Naive thymus-derived CD8-positive, alpha-beta T cell (primary cell): ENCODE measurements at places on chromosomes 1 and 21.

DNA sequence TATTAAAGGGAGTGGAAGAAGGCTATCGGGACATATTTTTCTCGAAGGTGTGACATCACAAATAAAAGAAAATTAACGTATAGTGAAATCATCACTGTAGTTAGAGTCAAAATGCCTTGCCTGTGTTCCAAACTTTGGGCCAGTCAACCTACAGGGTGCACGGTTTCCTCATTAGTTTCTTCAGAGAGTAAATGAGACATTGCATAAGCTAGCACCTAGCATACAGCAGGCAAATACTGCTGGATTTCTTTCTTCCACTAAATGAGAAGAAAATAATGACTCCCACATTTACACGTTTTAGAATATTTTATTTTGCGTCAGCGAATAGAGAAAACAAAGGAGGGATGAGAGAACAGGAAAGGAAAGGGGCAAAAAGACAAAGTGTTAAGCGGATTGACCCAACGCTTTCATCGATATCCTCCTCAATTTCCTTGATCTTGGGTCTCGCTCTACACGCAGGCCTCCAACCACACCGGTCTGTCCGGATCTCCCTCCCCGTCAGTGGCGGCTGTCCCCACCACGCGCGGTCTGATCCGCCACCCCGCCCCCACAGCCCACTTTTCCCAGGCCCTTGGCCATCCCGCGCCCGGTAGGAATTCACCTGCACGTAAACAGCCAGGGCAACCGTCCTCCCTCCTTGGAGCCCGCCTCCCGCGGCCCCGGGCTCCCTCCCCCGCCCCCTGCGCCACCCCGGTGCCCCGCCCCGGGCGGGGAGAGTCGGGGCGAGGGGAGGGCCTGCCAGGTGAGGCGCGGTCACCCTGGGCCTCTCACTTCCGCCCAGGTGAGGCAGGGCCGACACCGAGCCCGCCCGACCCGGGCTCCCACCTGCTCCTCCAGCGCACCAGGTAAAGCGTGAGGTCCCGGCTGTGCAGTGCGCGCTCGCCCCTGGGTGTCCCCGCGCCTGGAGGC, at the start of gene PATJ:
Gene PATJ (plus strand): TSS at position 770 of the 909 bp plus-strand sequence. CDS start 20,413 bp downstream, outside the sequence.
- H3K4me1 ChIP-seq, result peaks cover 27% of the 10 kb centered on the region
- H3K27ac ChIP-seq, result peak within 1 kb of the TSS; percentile 94
- H3K4me3 ChIP-seq, result peak within 1 kb of the TSS; percentile 93
- DNase-seq, result peak; percentile 84

DNA sequence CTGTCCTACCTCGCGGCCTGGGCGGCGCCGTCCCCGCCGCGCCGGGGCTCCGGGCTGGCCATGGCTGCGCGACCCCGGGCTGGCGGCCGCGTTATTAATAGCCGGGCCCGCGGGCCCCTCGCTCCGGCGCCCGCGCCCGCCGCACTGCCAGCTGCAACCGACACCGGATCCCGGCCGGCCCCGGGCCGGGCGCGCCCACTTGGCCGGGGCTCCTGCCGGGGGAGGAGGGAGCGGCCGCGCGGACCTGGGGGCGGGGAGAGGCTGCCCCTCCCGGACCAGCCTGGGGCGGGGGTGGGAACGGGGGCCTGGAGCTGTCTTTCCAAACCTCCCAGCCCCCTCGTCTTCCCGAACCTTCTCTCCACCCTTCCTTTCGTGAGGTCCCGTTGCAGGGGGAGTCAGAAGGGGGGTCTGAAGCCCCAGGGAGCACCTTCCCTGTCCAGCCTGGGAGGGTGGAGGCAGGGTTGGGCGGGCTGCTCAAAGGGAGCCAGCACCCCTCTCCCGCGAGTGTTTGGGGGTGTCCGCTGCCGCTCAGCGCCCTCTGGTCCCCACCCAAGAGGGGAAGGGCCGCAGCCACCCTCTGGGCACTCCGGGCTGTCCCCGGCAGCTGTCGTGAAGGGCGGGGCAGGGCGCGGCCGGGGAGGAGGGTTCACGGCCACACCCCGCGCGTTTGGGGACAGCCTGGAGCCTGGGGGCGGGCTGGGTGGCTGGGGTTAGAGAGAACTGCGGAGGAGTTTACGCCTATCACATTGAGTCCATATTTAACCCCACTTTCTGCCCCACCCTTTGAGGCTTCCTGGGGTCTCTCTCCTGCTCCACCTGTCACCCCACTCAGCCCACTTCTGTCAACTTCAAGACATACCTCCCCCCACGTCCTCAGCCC, at the start of gene SYNC:
Gene SYNC (minus strand): TSS at position 172 of the 880 bp plus-strand sequence. CDS start 110 bp downstream, at position 62.
- peak within 1 kb of the TSS; percentile 76 for H3K4me3 ChIP-seq
- peaks cover 8% of the 10 kb centered on the region for H3K4me1 ChIP-seq
- H3K36me3 ChIP-seq, result no peaks in the 10 kb centered on the region
- H3K27me3 ChIP-seq, result peaks cover 52% of the 10 kb centered on the region
- H3K27ac ChIP-seq, result no peak within 1 kb of the TSS

- H3K36me3 ChIP-seq, result no peaks in the 10 kb centered on the region
- no peak overlapping the region for H3K4me3 ChIP-seq
- peaks cover 2% of the 10 kb centered on the region for H3K27me3 ChIP-seq
Measured at GRCh38 chr1:185795181-185795580, 61.0 kb downstream of the HMCN1 start.

GRCh38 chr1:180188091-180188506, 33.4 kb downstream of the QSOX1 start:
- DNase-seq, result no peak
- peaks cover 29% of the 10 kb centered on the region for H3K4me1 ChIP-seq
- H3K27me3 ChIP-seq, result no peaks in the 10 kb centered on the region
- H3K36me3 ChIP-seq, result peaks cover 81% of the 10 kb centered on the region
- no peak overlapping the region for H3K27ac ChIP-seq

- H3K4me3 ChIP-seq, result no peak overlapping the region
- H3K27me3 ChIP-seq, result no peaks in the 10 kb centered on the region
- no peak overlapping the region for H3K27ac ChIP-seq
- DNase-seq, result no peak
- no peaks in the 10 kb centered on the region for H3K4me1 ChIP-seq
- H3K36me3 ChIP-seq, result peaks cover 10% of the 10 kb centered on the region
Measured at GRCh38 chr1:98147280-98147679, 226.4 kb upstream of the DPYD start.

GRCh38 chr1:157739229-157739901, 37.6 kb downstream of the FCRL2 start:
- DNase-seq, result no peak
- H3K27me3 ChIP-seq, result no peaks in the 10 kb centered on the region
- no peaks in the 10 kb centered on the region for H3K4me1 ChIP-seq
- H3K36me3 ChIP-seq, result no peaks in the 10 kb centered on the region

- H3K4me3 ChIP-seq, result no peak overlapping the region
Measured at GRCh38 chr1:68378296-68379084, 71.3 kb downstream of the RPE65 start.

DNA sequence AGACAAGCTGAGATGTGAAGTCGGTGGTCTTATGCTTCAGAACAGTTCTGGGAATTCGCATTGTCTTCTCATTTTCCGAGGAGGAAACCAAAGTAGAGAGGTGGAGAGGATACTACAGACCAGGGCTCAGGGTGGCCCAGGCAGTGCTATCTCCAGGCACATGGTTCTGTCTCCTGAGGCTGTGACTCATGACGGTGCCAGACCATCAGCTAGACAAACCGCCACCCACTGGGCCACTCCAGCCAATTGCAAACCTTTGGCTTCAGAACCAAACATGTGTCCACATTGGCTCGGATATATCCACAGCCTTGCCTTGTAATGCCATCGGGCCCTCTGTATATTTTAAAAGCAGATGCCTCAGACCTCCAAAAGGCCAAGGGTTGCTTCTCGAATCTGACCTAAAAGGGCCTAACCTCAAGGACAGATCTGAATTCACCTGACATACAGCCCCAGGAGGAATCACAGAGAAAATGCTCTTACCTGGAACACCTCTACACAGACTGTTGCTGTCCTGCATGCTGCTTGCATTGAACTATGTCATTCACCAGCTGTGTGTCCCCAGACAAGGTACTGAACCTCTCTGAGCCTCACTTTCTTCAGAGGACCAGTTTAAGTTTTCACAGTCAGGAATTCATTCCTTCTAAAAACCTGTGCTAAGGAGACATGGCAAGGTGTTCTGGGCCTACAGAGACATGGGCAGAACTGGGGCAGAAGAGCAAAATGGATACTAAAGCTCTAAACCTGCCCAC, 224.9 kb upstream of the JUN start:
- H3K4me3 ChIP-seq, result no peak overlapping the region
- H3K36me3 ChIP-seq, result no peaks in the 10 kb centered on the region
- no peak overlapping the region for H3K27ac ChIP-seq
- no peak for DNase-seq

- peaks cover 29% of the 10 kb centered on the region for H3K4me1 ChIP-seq
- no peak overlapping the region for H3K27ac ChIP-seq
- H3K4me3 ChIP-seq, result no peak overlapping the region
Measured at GRCh38 chr21:29434081-29434480, 135.4 kb downstream of the BACH1 start.
